Type B pancreatic cell (in vitro differentiated cells): ENCODE measurements at places on chromosomes 3 and 15.
A peak's percentile ranks its signal among the peaks of the same experiment; 100 is the strongest.

GRCh38 chr3:122697952-122698620 is 17.4 kb downstream of the PARP14 start:
- no peak for DNase-seq

- no peak for DNase-seq
These were observed 1.9 kb downstream of the PIGZ start for GRCh38 chr3:196966526-196967401.

DNA sequence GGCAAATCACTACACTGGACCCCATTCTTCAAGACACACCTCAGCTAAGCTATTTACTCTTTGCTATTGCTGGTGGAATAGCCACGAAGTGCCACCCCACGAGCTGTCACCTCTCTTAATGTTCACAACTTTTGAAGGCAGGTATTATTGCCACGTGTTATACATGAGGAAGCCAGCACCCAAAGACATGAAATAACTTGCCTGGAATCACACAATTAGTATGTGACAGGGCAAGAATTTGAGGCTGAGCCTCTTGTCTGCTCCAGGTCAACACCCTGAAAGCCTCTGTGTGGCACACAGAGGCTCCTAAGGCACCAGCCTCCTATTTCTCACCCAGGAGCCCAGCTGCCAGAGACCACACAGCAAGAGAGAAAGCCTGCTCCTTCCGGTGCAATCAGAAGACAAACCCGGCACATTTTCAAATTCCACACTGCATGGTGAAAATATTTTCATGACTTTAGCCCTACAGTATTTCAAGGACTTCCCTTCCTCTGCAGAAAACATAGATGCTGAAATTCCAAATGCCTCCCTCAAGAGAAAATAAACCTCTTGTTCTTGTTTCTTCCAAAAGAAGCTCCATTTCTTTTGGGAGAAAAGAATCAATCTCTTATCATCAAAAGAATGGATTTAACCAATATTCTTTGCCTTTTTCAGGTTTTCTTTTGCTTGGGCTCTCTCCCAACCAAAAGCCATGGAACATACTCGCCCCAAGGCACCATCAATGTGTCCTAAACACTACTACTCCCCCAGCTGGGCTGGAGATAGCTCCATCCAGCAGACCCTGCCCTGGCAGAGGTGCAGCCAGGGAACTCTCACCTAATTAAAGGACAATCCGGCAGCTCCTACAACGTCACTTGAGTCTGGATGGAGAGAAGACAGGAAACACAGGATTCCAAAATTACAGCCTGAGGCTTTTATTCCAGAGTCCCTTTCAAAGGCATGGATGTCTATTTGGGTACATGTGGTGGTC is 84.7 kb upstream of the THBS1 start:
- no peak for DNase-seq

GRCh38 chr15:100680726-100681125 is 78.3 kb downstream of the ASB7 start:
- no peak for DNase-seq

DNA sequence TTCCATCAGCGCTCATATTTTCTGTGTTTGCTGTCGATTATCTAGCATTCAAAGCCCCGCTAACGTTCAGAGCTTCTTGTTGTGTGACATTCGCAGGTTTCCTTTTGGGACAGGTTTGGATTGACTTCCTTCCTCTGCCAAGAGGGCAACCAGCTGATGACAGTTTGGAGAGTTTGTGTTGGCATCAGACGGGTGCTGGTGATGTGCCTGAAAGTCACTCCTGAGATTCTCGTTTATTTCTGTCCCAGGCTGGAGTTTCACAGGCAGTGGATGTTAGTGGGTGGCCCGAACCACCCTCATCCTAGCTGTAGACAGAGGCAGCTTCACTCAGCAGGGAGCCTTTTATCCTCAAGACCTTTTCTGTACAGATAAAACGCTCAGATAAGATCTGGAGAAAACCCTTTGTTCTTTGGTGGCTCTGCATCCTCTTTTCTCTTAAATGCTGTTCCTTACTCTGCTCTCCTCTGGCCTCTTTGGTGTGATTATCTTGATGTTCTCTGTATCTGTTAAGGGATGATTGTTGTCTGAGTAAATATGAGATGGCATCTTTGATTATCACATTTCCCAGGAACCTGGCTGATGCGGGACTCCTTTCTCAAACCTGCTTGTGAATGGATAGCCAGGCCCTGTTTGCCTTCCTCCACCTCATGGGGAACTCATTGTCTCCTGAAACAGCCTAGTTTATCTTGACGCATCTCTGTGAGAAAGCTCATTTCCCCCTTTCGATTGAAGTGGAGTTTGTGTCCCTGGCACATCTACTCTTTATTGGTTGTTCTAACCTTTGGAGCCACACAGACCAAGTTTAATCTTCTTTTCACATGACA is 35.9 kb downstream of the CGNL1 start:
- peak; percentile 50 for DNase-seq

DNA sequence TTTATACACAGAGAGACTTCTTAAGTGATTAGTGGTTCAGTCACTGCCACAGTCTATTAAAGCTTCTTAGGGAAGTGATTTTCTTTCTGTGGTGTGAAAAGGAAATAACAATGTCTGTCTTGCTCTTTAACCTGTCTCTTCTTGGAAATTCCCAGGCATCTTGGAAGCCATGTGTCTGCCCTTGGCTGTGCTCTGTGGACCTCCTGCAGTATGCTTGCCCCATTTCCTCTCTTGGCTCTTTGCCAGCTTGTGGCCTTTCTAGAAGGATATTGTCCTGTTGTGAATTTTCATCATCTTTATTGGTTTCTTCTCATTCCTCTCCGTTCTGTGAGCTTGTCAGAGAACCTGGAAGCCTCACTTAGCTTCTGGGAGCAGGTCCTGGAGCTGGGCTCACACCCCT is 338.4 kb upstream of the C2CD4B start:
- DNase-seq = no peak

DNA sequence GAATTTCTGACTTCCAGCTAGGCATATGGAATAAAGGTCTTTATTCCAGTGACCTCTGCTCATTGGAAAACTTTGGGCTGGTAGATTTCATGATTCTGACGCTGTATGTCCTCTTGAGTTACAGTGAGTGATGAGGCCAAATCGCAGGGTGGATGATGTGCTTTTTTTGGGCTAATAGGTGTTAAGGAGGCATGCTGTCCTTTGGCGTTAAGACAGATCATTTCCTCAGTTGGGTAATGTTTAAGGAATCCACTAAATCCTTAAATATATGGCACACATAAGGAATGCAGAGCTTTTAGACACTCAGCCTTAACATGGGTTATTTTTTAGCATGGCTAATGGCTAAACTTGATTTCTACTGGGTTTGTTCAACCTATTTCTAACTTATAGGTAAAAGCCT is 87.9 kb downstream of the LPP start:
- DNase-seq = no peak

GRCh38 chr3:44130249-44130648 is 111.4 kb upstream of the TOPAZ1 start:
- no peak for DNase-seq

GRCh38 chr15:82045179-82045891 is 483 bp downstream of the MEX3B start:
- DNase-seq = no peak

GRCh38 chr15:99863550-99864198 is 130.4 kb upstream of the LYSMD4 start:
- no peak for DNase-seq

DNA sequence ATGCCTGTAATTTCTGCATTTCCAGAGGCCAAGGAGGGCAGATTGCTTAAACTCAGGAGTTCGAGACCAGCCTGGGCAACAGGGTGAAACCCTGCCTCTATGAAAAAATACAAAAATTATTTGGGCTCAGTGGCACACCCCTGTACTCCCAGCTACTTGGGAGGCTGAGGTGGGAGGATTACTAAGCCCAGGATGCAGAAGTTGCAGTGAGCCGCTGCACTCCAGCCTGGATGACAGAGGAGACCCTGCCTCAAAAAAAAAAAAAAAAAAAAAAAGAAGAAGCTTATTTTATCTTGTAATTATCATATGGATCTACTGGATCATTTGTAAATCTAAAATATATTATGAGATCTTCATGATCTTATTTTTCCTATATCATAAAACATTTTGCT is 84.1 kb downstream of the PPCDC start:
- DNase-seq = no peak

- no peak for DNase-seq
These were observed 1100.3 kb downstream of the TBL1XR1 start for GRCh38 chr3:176097027-176097426.

DNA sequence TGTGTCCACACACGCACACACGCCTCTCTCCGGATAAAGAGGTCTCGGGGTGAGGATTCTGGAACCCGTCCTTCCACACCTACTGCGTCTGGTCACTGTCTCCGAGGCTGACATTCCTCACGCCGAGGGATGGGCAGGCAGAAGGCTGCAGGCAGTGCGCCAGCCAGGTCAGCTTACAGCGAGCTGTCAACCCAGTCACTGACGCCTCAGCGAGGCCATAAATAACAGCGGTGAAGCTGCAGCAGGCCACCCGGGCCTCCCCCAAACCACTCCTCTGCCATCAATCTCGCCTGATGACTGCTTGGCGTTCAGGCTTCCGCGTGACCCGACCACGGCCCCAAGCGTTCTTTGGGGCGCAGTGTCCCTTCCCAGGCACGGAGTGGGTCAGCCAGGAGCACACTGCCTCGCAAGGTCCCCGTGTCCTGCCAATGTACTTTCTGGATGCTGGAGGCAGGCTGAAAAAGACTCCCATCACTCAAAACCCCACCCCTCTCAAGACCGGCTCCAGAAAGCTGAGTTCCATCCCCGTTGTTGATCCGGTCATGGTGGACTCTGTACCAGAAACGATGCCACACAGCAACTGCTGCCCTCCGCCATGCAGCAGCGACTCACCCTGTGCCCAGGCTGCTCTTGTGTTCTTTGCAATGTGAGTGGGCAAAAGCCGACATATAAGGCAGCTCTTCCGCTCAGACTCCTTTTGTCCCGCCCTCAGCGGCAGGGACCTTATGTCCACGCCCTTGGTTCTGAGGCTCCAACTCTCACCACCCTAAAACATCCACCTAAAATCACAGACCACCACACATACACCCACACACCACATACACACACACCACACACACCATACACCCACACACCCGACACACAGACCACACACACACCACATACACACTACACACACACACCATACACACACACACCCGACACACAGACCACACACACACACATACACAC is 27.1 kb downstream of the CPN2 start:
- DNase-seq = no peak

DNA sequence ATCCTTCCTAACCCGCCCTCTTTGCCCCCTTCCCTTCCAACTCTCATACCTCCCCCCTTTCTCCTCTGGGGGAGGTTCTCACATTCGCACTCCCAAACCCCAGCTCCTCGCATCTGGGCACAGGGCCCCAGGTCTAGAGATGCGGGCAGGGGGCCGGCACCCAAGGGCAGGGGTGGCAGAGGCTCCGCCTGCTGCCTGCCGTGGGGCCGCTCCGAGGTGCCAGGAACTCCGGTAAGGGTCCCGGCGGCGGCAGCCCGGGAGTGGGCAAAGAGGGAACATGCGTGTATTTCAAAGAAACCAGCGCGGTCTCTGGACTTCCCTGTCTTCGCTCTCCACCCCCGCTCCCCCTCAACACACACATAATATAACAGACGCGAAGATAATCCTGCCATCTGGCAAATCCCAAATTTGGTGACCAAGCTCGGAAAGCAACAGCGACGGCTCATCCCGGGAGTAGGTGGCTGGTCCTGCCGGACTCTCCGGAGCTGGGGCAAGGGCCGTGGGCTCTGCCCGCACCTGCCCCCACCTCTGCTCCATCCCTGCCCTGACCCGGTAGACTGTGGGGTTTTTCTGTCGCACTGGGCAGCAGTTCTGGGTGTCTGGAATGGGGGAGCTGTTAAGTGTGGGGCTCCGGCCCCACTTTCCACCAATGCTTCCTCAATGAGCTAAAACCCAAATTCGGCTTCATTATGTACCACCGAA is 31.0 kb downstream of the NR2F2 start:
- peak; percentile 66 for DNase-seq

- DNase-seq = no peak
These were observed 627.3 kb downstream of the PLOD2 start for GRCh38 chr3:145533696-145534095.
